HTR-8/SVneo (cell line): ENCODE measurements at places on chromosomes 3 and 15.

DNA sequence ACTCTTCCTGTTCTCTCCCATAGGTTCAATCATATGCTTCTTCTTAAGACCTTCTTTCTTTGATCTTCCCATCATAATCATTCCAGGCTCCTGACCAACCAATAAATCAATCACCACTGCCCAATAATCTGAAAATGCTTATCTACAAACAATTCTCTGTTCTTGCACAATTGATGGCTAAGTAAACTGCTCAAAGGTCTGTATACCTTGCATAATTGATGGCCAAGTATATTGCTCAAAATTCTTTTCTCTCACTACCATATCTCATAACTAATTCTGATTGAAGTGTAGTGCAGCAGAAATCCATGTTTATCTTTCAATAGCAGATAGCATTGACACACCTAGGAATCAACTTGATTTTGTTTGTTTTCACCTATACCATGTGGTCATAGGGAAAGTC, 83.4 kb upstream of the EPHA6 start:
- DNase-seq: no peak

- DNase-seq: no peak
These were observed 250.3 kb downstream of the MAGI1 start for GRCh38 chr3:65788461-65788860.

- no peak for DNase-seq
These were observed 3.5 kb downstream of the ADAMTS17 start for GRCh38 chr15:100338247-100338646.

- DNase-seq: no peak
These were observed 12.0 kb downstream of the SAMMSON start for GRCh38 chr3:70011582-70011981.

DNA sequence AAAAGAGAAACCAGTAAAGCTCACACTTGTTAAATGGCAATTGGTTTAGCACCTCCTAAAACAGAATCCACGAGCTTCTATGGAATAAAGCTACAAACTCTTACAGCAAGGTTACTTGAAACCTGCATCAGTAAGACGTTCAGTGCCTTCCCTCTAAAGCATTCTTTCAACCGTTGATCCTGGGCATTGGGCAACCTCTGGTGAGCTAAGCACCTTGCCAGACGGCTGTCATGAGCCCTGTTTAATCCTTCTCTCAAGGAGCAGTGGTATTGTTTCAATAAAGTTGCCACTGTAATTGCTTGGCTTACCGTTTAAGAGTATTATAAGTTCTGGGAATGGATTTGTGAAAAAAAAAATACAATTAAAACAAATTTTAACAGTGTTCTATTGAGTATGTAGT, 75.0 kb downstream of the COL8A1 start:
- no peak for DNase-seq

DNA sequence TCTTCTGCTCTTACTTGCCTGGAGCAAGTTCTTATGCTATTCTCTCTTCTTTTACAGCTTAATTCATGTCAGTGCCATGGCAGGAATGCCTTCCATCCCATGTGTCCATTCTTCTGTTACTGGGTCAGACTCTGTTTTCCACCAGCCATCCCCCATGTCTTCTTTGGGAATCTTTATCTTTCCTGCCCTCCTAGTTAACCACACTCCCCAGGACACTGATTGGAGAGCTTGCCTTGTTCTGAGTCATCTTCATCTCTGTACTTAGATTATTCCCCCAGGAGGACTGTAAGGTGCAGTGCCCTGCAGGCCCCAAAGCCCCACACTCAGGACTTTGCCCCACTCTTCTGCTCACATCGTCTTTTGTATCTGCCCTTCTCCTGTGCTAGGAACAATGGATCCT, 3.6 kb downstream of the ABHD17C start:
- DNase-seq: no peak

GRCh38 chr3:134610432-134611385, 40.1 kb downstream of the KY start:
- DNase-seq: no peak

GRCh38 chr15:56468401-56468800, 3.5 kb upstream of the MNS1 start:
- DNase-seq: no peak

DNA sequence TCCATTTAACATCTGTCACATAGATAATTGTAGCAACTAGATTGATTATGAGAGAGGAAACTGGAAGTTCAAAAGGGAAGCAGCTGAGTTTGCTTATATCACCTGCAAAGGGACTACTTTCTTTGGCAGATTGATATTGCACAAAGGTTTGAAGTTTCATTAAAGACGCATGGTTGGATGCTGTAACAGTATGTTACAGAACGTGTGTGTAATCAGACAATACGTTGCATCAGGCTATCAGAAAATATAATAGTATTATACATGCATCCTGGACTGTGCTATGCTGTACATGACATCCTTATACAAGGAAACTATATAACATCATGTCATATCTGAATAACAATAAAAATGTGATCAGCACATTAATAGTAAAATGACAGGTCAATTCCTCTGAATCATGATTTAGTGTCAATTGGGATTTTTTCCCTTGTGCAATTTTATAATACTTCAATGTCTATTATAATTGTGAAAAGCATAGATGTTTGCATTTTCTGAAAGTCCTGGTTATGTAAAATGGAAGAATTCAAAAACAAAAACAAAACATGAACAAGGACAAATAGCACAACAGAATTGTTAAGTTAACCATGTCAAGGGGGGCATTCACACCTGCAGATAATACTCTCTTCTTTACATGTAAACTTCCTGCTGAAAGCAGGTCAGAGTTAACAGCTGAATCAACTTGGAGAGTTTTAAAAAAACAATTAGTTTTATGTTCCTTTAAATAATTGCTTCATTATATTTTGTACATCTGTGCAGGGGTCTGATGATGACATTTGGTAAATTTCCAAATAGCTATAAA, 283.2 kb upstream of the KCNH8 start:
- no peak for DNase-seq

GRCh38 chr15:47188758-47189507, 528.4 kb upstream of the SEMA6D start:
- DNase-seq: no peak

- DNase-seq: no peak
These were observed 11.7 kb downstream of the ATP2C1 start for GRCh38 chr3:130905551-130905950.

DNA sequence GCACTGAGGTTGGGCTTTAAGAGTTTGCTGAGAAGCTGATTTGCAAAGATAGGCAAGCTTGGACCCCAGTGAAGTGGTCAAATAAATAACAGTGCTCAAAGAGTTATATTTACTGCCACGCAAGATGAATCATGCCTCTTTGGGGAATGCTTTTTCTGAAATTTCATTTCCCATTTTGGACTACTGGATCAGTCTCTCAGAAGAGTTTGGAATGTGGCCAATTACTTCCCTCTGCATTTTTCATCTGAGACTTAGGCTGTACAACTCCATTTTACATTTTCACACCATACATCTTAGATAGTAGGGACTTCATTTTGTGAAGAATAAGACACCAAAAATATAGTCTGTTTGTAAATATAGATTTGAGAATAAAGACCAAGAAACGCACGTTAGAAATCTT, 419.7 kb downstream of the FGF12 start:
- no peak for DNase-seq

DNA sequence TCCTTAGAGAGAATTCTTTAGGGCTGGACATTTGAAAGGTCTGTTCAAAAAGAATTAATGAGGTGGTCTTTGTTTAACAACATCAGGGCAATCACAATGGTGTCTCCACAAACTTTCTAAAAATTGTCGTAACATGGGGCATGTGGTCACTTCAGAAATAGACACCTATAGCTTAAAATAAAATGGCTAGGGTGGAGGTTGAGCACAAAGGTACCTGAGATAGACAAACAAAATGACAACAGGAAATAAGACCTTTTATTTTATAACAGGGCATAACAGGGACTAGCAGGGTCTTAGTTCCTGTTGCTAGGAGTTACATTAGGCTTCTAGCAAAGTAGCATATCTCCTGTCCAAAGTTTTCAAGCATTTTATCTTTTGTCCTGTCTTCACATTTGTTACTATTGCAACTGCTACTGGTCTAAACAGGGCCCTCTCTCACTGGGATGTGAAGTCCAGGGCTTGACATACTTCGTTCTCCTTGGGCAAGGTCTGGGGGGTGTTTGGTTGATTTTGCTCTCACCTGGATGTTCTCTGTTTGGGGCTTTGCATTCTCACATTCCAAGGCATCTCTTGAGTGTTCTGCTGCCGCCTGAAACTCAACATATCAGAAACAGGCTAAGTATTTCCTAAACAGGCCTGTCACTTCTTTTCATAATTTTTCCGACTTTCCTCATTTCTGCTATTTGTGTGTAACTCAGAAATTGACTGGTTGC, 3.0 kb downstream of the GCSAM start:
- DNase-seq: no peak

GRCh38 chr3:69767571-69767970, 28.3 kb downstream of the MITF start:
- no peak for DNase-seq

DNA sequence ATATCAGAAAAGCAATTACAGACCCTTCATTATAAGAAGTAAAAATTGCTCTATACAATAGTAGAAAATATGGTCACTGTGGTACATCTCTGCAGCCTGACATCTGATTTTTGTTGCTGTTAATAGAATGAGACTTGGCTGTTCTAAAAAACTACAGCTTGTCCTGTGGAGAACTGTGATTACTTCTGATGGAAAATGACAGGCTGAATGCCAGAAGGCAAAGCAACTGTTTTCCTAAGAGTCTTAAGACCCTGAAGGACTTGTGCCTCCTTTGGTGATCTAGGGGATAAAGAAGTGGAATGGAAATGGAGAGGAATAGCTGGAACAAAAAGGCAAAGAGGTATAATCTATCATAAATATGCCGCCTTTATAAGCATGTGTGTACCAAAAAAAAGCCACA, 314.8 kb downstream of the BCHE start:
- DNase-seq: no peak

DNA sequence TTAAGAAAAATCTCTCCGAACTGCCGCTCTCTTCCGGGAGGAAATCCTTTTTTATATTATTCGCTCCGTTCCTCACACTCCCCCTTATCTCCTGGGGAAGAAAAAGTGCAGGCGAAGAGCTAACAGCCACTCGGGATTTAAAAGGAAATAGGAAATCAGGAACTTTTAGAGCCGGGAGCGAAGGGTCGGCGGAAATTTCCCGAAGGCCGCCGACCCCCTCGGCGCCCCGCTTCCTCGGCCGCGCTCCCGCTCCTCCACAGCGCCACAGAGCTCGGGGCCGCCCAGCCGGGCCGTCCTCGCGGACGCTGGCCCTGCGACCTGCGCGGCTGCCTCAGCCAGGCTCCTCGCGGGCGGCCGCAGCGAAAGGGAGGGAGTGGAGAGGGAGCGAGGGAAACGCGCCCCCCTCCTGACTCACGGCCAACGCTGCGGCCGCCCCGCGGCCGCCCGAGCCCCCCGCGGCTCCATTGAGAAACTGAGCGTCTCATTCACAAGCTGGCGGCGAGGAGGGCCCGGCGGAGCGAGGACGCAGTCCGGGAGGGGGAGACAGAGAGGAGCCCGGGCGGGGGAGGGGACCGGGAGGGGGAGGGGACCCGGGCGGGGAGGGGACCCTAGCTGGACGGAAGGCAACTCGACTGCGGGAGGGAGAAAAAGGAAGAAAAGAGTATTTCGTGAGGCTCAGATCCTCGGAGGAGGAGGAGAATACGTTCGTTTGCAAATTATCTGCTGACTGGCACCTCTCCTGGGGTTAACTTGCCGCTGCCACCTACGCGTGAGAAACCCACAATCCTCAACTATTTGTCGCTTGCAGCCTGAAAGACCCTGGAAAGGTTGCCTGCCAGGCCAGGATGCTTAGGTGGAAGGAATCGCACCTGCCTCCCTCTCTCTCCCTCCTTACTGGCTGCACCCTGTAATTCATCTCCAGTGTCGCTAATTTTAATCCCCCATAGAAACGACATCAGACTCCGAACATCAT, at the start of gene PTPN9:
TSS of gene PTPN9 (minus strand) at position 368 of the 973 bp plus-strand sequence. CDS start 539 bp downstream, outside the sequence.
- peak; percentile 76 for DNase-seq

DNA sequence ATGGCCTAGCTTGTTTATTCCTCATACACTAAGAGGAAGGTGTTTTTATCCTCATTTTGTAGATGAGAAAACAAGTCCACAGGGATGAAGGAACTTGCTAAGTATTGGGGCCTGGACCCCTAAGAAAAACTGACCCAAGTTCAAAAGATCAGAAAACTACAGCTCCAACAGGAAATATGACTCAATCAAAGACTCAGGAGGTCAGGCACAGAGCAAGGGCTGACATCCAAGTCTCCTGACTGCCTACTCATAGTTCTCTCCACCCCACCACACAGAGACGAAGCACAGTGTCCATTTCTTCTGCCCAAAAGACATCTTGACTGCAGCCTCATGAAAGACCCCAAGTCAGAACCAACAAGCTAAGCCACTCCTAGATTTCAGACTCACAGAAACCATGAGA, 26.9 kb upstream of the TPM1 start:
- DNase-seq: peak; percentile 46

DNA sequence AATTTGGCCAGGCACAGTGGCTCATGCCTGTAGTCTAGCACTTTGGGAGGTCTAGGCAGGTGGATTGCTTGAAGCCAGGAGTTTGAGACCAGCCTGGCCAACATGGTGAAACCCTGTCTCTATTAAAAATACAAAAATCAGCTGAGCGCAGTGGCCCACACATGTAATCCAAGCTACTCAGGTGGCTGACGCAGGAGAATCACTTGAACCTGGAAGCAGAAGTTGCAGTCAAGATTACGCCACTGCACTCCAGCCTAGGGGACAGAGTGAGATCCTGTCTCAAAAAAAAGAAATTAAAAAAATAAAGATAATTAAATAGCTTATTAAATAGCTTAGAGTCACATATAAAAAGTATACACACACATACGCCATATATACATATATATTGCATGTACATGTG, 3.7 kb upstream of the TIPARP start:
- no peak for DNase-seq

GRCh38 chr15:87910301-87910700, 346.2 kb downstream of the NTRK3 start:
- no peak for DNase-seq

GRCh38 chr15:27218426-27218825, 247.4 kb downstream of the GABRG3 start:
- DNase-seq: no peak

GRCh38 chr3:108035751-108036150, 55.1 kb downstream of the CD47 start:
- DNase-seq: no peak

GRCh38 chr15:42215913-42216829, 8.1 kb upstream of the VPS39 start:
- no peak for DNase-seq
